ENCODE measurements at places on chromosomes 12 and 14. TPM values are rescaled to one million over a fixed set of nuclear protein-coding genes. Genes with fewer than 3 reads are reported as not detected.

The NDRG2 gene
- 184 TPM for polyA plus RNA-seq

The SLC7A8 gene
- polyA plus RNA-seq: 5.6 TPM

The PRDM4 gene
- polyA plus RNA-seq: 19.9 TPM

The HCAR2 gene
- polyA plus RNA-seq: 0.67 TPM

The HHIPL1 gene
- 1.5 TPM for polyA plus RNA-seq
